ENCODE measurements at places on chromosomes 16 and 17. TPM values are rescaled to one million over a fixed set of nuclear protein-coding genes. Genes with fewer than 3 reads are reported as not detected.
A peak's percentile ranks its signal among the peaks of the same experiment; 100 is the strongest.

GRCh38 chr16:78281115-78281514 is 181.7 kb downstream of the WWOX start:
- no peak for DNase-seq
- H3K27me3 ChIP-seq: no peaks in the 10 kb centered on the region
- H3K36me3 ChIP-seq: no peaks in the 10 kb centered on the region

GRCh38 chr16:74667255-74667700 is 601 bp upstream of the RFWD3 start:
- peak overlapping the region; percentile 25 for H3K27ac ChIP-seq
- no peaks in the 10 kb centered on the region for H3K27me3 ChIP-seq
- H3K4me1 ChIP-seq: peaks cover 8% of the 10 kb centered on the region

DNA sequence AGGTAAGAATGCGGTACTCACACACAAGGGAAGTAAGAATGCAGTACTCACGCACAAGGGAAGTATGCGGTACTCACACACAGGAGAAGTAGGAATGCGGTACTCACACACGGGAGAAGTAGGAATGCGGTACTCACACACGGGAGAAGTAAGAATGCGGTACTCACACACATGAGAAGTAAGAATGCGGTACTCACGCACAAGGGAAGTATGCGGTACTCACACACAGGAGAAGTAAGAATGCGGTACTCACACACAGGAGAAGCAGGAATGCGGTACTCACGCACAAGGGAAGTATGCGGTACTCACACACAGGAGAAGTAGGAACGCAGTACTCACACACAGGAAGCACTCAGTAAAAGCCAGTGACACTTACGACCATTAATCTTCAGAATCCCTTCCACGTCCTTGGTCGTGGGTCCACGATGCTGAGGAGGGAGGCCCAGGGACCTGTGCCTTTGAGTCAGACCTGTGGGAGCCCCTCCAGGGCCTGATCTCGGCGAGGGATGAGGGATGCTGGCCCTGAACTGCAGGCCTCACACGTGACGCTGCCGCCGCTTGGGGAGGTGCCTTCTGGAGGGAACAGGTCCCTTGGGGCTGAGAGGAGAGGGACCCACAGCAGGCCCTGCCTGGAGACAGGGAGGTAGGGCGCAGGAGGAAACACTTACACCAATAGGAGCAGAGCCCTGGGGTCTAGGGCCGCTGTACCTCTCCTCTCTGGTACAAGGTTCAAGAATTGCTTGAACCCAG is 20.2 kb downstream of the ABR start:
- DNase-seq: no peak
- H3K4me1 ChIP-seq: no peaks in the 10 kb centered on the region
- H3K27me3 ChIP-seq: 0 out of 2 replicates have a peak, but pooled peaks cover 7% of the 10 kb centered on the region
- H3K36me3 ChIP-seq: no peaks in the 10 kb centered on the region
- H3K27ac ChIP-seq: no peak overlapping the region

GRCh38 chr17:20189979-20190378 is 180.8 kb downstream of the SPECC1 start:
- H3K4me1 ChIP-seq: peaks cover 5% of the 10 kb centered on the region
- no peak overlapping the region for H3K4me3 ChIP-seq
- H3K36me3 ChIP-seq: 0 out of 2 replicates have a peak, but pooled peaks cover 2% of the 10 kb centered on the region
- no peak overlapping the region for H3K27ac ChIP-seq

DNA sequence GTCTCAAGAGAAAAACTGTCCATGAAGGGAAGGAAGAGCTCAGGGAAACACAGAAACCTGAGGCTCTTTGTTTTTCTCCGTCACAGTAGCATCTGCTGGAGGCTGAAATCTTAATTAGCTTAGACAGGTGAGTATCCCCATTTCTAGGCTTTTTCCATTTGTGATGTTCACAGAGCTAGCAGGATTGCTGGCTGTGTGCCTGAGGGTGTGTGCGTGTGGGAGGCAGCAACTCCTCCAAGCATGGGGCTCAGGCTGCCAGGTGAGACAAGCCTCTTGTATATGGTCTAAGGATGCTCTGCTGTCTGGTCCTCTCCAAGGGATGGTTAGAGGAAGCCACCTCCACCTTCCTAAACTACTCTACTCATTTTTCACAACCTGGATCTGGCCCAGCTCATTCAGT is 569.9 kb downstream of the HS3ST4 start:
- H3K27ac ChIP-seq: no peak overlapping the region
- no peaks in the 10 kb centered on the region for H3K36me3 ChIP-seq
- no peaks in the 10 kb centered on the region for H3K4me1 ChIP-seq
- DNase-seq: no peak
- H3K27me3 ChIP-seq: no peaks in the 10 kb centered on the region

DNA sequence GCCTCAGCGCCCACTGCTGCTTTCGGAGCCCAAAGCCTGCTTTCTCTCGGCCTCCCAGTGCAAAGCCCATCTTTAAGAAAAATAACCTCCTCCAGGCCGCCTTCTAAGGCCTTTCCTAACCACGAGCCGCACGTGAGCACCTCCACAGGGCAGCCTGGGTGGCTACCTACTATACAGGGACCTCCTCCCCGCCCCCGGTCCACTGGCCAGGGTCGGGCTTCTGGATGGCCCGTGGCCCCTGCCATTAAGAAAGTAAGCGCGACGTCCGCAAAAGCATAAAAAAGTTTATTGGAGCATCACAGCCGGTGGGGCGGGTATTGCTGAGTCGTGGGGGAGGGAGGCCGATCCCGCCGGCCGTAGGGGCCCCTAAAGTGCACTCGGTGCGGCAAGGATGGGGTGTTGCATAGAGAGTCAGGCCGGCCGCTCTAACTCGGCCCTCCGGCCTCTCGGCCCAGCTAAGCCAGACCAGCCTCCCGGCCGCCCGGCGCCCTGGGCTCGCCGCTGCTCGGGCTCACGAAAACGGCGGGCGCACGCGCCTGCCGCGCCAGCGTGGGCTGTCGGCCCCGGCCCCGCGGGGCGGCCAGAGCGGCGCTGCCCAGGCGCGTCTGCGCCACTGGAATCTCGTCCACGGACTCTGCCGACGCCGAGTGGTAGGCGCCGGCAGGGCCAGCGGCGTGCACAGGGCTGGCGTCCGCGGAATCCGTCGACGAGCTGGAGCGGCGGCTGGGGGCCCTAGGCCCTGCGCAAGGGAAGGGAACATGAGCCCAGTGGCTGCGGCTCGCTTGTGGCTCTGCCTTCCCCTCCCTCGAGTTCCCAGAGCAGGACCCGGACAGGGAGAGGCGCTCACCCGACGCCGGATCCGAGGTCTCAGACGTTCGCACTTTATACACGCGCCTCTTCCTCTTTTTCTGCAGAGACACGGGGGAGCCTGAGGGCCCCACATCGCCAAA is 1.1 kb upstream of the TPPP3 start:
- no peaks in the 10 kb centered on the region for H3K36me3 ChIP-seq
- H3K4me3 ChIP-seq: no peak overlapping the region
- no peaks in the 10 kb centered on the region for H3K27me3 ChIP-seq
- DNase-seq: no peak

GRCh38 chr17:67245073-67245693 is at the start of gene HELZ:
TSS of gene HELZ (minus strand) at chr17:67245196. CDS start at chr17:67218804, 26,392 bp downstream.
- H3K4me1 ChIP-seq: peaks cover 27% of the 10 kb centered on the region
- H3K27me3 ChIP-seq: no peaks in the 10 kb centered on the region
- H3K4me3 ChIP-seq: peak within 1 kb of the TSS; percentile 99
- H3K27ac ChIP-seq: peak within 1 kb of the TSS; percentile 65
- DNase-seq: peak; percentile 74
- H3K36me3 ChIP-seq: peaks cover under 1% of the 10 kb centered on the region

DNA sequence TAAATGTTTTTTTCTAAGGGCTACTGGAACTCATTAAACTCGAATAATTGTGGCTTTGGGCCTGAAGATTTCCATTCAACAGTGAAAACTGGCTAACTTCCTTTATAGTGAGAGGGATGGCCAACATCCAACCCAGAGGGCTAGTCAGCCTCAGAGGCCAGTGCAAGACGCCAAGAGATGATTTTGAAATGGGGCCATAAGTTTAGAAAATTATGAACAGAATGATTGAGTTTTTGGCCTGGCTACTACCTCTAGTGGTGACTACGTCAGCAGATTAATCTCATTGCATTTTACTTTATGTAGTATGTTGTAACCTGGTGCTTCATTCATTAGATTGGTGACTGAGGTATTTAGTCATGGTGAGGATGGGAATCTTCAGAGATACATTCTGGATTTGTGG is 28.4 kb downstream of the HAPSTR1 start:
- H3K4me1 ChIP-seq: peaks cover 54% of the 10 kb centered on the region
- H3K27me3 ChIP-seq: no peaks in the 10 kb centered on the region
- peaks cover 41% of the 10 kb centered on the region for H3K36me3 ChIP-seq
- DNase-seq: no peak

- no peaks in the 10 kb centered on the region for H3K27me3 ChIP-seq
- no peaks in the 10 kb centered on the region for H3K4me1 ChIP-seq
- no peak overlapping the region for H3K27ac ChIP-seq
These were observed 39.4 kb downstream of the CAPNS2 start for GRCh38 chr16:55605754-55606336.

The KRT27 gene
- total RNA-seq: not detected

Measured in PC-9 (cell line).